ENCODE measurements at places on chromosomes 16 and 17. TPM values are rescaled to one million over a fixed set of nuclear protein-coding genes. Genes with fewer than 3 reads are reported as not detected.

- H3K27me3 ChIP-seq: no peaks in the 10 kb centered on the region
- H3K4me1 ChIP-seq: no peaks in the 10 kb centered on the region
- no peak for DNase-seq
- H3K4me3 ChIP-seq: no peak overlapping the region
- H3K27ac ChIP-seq: no peak overlapping the region
Observed at GRCh38 chr16:28910086-28911031, 14.7 kb downstream of the RABEP2 start.

DNA sequence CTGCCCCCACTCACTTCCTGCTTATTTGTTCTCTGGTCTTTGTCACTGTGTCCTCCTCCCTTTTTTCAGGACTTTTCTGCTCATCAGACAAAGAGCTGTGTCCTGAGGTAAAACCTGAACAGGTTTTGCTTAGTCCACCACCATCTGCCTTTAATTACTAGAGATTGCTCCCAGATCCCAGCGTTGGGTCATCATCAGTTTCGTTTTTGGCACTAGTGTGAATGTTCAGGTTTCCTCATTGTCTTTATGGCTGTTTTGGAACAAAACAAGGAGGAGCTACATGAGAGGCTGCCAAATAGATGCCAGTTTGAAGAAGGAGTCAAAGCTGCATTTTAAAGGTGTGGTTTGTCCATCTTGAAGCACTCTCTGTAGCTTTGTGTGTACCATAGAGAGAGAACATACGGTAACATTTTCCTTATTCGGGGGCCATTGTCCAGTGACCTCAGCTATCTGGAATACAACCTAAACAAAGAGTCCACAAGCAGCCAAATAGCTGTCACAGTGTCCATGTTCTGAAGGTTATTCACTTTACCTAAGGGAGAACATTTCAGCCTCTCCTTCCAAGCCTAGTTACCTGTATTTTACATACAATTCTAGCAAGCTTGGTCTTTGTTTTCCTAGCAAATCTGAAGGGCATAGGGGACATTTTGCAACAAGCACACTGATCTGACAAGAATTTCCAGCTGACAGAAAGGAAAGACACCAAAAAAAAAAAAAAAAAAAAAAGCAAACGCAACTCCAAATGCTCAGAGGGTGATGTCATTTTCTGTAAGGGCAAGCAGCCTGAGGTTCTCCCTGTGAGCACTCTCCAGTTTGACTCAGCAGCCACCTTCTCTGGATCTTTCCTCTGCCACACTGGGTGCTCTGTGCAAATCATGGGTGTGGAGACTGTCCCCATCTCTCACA lies 196.1 kb downstream of the NTN1 start:
- H3K36me3 ChIP-seq: no peaks in the 10 kb centered on the region
- H3K27me3 ChIP-seq: no peaks in the 10 kb centered on the region
- DNase-seq: no peak
- H3K4me3 ChIP-seq: no peak overlapping the region
- peak overlapping the region; percentile 78 for H3K27ac ChIP-seq

GRCh38 chr16:78770353-78771091 lies 671.1 kb downstream of the WWOX start:
- H3K27me3 ChIP-seq: no peaks in the 10 kb centered on the region
- DNase-seq: peak; percentile 83
- H3K4me1 ChIP-seq: peaks cover 7% of the 10 kb centered on the region
- H3K4me3 ChIP-seq: no peak overlapping the region
- H3K27ac ChIP-seq: no peak overlapping the region
- H3K36me3 ChIP-seq: no peaks in the 10 kb centered on the region

- peaks cover 3% of the 10 kb centered on the region for H3K4me1 ChIP-seq
- H3K27ac ChIP-seq: no peak overlapping the region
- no peaks in the 10 kb centered on the region for H3K27me3 ChIP-seq
- H3K4me3 ChIP-seq: no peak overlapping the region
Observed at GRCh38 chr17:69511250-69511649, 96.8 kb downstream of the MAP2K6 start.

DNA sequence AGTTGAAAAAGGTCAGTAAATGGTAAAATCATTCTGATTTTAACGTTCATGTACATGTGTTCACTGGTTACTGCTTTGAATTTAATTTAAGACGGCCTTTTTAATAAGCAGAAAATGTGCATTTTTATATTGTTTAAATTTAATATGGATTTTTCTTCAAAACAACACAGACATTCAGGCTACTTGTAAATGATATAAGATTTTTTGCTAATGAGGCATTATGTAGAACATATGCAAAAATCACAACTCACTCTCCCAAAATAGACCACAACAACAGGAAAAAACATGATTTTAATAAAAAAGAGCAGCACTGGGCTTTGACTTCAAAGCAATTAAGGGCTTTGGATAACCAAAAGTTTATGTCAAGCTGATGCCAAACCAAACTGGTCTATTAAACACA lies 22.3 kb downstream of the RPGRIP1L start:
- H3K27ac ChIP-seq: no peak overlapping the region
- no peaks in the 10 kb centered on the region for H3K27me3 ChIP-seq
- no peak overlapping the region for H3K4me3 ChIP-seq
- H3K36me3 ChIP-seq: peaks cover 5% of the 10 kb centered on the region
- DNase-seq: no peak

DNA sequence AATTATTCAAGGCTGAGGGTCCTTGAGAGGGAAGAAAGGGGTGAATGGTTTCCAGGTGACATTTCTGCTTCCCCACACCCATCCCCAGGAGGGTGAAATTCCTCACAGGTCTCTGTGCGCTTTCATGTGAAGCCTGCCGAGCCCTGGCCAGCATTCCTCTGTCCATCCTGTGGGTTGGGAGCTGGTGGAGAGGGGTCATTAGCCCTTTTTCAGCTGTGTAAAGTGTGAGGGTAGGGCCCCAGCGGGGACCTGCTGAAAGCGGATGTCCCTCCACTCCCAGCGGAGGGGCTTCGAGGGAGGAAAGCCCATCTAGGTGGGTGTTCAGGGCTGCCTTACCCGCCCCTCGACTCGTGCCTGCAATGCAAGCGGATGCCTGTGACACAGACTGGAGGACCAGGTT lies 53.3 kb upstream of the DLX4 start:
- H3K27me3 ChIP-seq: peaks cover 49% of the 10 kb centered on the region
- no peak overlapping the region for H3K27ac ChIP-seq
- no peak for DNase-seq
- no peak overlapping the region for H3K4me3 ChIP-seq
- no peaks in the 10 kb centered on the region for H3K4me1 ChIP-seq

- H3K4me1 ChIP-seq: peaks cover 8% of the 10 kb centered on the region
- H3K36me3 ChIP-seq: no peaks in the 10 kb centered on the region
- DNase-seq: no peak
- H3K27me3 ChIP-seq: no peaks in the 10 kb centered on the region
- H3K4me3 ChIP-seq: no peak overlapping the region
- H3K27ac ChIP-seq: no peak overlapping the region
Observed at GRCh38 chr17:32492648-32493289, 6.0 kb downstream of the CDK5R1 start.

LRRC36 gene
- total RNA-seq: 0.56 TPM

GPRC5B gene
- 10.6 TPM for total RNA-seq

MPP2 gene
- total RNA-seq: 2.5 TPM
